ENCODE measurements at places on chromosomes 13 and 19. TPM values are rescaled to one million over a fixed set of nuclear protein-coding genes. Genes with fewer than 3 reads are reported as not detected.

Gene ATP1A3
- 87.1 TPM for polyA plus RNA-seq

Gene TRMT1
- 33.1 TPM for polyA plus RNA-seq

DNA sequence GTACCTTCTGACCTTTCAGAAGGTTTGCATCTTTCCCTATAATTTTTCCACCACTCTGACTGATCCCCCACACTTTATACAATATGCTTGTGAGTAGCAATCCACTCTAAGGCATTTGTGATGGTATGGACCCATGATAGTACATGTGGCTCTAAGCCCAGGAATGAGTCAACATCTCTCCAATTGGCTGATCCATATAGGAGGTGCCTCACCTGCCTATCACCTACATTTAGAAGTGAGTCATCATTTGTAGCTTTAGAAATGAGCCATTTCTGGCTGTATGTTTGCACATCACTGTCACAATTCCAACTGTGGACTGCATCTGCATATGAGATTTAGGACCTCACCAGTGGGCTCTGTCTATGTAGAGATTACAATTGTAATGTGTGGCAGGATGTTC is 133.1 kb upstream of the ZNF91 start:
- no peak for DNase-seq

DNA sequence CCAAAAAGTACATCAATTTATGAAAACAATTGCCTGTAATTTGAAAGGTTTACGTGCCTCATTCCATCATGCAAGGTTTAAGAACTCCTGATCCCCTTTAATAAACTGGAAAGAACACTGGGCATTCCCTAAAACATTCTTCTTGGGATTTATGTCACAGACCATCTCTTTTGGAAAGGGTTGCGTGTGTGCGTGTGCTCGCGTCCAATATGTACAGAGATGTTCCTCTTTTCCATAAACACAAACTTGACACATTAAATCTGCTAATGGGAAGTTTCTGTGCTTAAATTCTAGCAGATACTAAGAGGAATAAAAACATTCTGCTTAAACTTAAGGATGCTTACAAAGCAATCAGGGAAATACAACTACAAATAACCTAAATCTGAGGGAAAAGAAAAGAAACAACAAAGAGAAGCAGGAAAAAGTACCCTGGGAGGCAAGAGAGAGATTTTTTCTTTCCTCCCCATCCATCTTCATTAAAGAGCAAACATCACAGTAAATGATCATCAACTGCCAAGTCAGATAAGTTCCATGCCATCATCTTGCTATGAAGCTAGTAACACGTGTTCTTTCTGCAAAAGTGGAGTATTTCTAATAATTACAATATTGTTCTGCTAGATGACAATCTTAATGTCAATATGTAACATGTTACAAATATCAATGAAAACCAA is 83.7 kb downstream of the STK24 start:
- DNase-seq, result no peak

DNA sequence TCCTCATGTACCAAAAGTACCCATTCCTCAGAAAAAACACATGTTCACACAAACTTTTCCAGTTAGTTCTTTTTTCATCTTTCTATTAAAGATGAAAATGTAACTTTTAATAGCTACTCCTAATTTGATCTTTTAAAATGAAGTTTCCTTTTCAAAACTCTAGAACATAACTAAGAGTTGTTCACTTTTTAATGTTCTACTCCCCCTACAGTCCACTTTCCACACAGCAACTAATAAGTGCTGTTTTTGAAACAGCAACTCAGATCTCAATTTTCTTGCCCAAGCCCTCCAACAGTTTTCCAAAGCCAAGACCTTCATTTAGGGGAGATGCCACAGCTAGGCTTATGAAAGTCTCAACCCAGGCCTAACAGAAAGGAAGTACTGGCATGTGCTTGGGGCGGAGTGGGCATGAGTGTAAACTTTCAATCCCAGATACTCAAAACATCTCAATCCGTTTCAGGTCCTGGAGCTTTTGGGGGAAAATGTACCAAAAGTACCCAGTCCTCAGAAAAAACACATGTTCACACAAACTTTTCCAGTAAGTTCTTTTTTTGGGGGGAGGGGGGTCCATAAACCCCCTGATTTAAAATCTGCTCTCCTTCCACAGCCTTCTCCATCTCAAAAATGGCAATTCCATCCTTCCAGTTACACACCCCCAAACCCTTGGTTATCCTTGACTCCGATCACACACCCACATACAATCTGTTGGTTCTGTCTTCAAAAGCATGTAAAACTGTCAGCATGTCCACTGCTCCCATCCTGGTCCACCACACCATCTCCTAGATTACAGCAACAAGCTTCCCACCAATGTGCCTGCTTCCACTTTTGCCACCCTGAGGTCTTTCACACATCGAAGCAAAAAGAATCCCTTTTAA is 2.0 kb downstream of the FBL start:
- DNase-seq, result no peak

DNA sequence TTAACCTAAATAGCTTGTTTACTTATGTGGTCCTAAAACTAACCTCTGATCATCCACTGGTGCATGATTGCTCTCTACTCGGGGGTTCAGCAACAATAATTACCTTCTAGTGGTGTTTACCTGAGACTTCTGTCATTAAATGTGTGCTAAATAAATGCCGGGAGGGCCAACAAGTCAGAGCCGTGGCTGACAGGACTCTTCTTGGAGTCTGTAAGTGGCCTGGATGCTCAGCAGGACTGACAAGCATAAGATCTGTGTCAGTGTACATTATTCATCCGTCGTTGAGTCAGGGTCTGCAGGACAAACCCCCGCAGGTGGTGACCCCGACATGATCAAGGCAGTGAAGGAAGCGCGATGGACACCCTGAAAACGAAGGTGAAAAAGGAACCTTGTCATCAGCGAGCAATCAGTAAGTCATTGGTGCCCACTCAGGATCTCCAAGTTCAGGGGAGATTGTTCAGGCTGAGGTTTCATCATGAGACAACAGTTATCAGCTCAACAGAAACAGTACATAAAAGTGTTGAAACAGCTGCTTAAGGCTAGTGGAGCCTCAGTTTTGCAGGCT is 1466.9 kb downstream of the UQCRFS1 start:
- DNase-seq, result no peak

GRCh38 chr13:51437550-51438127 is 15.2 kb downstream of the INTS6 start:
- no peak for DNase-seq

GRCh38 chr19:32017176-32017953 is 328.0 kb upstream of the ZNF507 start:
- no peak for DNase-seq

GRCh38 chr19:45881909-45882528 is 3.9 kb downstream of the IRF2BP1 start:
- no peak for DNase-seq

- no peak for DNase-seq
These were observed 103.1 kb downstream of the RAP2A start for GRCh38 chr13:97537110-97537509.

GRCh38 chr13:32212421-32212820 is 102.7 kb downstream of the ZAR1L start:
- no peak for DNase-seq

Measured in heart right ventricle (tissue), 16 donors.